ENCODE measurements at places on chromosomes 6 and 20.

- DNase-seq = no peak
Measured at GRCh38 chr6:14464055-14464454, 346.5 kb downstream of the CD83 start.

GRCh38 chr6:125942672-125943527 is 13.7 kb upstream of the HINT3 start:
- no peak for DNase-seq

DNA sequence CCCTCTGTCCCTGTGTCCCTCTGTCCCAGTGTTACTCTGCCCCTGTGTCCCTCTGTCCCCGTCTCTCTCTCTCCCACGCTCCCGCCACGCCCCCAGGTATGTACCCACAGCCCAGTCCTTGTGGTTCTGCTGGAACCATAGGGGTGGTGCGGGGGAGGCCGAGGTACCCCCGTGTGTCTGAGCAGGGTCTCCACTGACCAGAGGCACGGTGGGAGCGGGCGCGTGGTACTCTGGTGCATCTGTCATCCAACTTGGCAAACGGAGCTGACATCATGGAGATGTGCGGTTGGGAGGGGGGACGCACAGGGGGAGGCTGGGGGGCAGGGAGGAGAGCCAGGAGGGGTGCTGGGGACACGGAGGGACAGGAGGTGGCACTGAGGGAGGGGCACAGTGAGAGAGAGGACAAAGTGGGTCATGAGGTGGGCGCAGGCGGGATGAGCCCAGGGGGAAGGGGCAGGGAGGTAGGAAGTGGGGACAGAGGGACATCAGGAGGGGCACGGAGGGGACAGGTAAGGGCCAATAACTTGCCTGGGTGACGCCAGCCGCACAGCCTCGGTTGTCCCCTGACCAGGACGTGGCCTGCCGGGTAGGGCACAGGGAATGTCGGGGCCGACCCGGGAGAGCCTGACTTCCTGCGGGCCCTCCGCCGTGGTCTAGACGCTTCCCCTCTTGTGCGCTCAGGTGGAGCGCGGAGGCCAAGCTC is 163.6 kb upstream of the PDE10A start:
- DNase-seq = no peak

GRCh38 chr6:44681761-44682160 is 294.3 kb downstream of the CDC5L start:
- DNase-seq = no peak

- DNase-seq = no peak
Measured at GRCh38 chr20:4087923-4088322, 72.6 kb upstream of the RNF24 start.

DNA sequence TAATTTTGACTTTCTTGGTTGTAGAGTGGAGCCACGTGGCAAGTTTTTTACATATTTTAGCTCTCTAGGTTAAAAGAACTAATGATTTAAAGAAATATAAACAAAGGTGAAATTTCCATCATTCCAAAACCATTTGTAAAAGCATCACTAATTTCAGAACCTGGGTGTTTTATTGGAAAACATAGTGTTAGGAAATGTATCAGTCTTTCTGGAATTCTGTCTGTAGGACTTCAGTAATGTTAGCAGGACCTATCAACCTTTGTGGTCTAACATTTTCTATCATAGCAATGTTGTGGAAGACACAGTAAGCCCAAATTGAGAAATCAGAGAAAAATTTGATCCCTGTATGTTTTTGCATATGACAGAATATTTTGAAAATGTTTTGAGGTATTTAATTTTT is 28.3 kb downstream of the L3MBTL3 start:
- no peak for DNase-seq

DNA sequence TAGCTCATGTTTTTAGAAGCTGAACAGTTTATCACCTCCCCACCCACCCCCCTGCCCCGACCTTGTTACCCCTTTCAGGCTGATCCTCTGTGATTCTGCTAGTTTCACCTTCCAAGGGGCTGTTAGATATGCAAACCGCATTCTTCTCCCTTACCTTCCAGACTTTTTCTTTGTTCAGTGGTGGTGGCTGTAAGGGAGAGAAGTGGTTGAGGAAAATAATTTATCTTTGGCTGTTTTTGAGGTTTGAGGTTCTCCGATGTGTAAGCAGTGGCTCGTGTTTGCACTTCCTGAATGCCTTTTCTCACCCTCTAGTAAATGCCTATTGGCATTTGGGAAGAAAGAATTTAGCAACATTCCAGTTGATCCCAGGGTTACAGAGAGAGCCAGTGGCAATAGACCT is 69.4 kb upstream of the KCNG1 start:
- DNase-seq = no peak

GRCh38 chr6:11460001-11460668 is 77.4 kb upstream of the TMEM170B start:
- no peak for DNase-seq

GRCh38 chr6:38976801-38977500 is 71.6 kb upstream of the GLP1R start:
- no peak for DNase-seq

- DNase-seq = no peak
Measured at GRCh38 chr6:154933181-154933827, 61.8 kb upstream of the TIAM2 start.

DNA sequence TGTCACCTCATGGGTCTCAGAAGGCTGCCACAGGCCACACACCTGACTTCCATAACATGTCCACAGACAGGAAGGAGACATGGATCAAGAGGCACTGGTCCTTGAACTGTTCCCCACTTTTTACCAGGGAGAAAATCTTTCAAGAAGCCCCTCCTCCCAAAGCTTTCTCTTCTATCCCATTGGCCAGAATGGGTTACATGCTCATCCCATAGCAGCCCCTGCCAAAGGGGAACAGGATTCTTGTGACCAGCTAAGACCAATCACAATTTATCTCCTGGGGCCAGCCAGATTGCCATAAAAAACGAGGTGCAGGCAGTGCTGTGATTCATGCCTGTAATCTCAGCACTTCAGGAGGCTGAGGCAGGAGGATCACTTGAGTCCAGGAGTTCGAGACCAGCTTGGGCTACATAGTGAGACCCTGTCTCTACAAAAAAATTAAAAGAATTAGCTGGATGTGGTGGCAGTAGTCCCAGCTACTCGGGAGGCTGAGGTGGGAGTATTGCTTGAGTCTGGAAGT is 59.4 kb downstream of the TMEM242 start:
- no peak for DNase-seq

GRCh38 chr6:55694148-55694547 is 115.2 kb upstream of the HMGCLL1 start:
- no peak for DNase-seq

- no peak for DNase-seq
Measured at GRCh38 chr6:24154121-24154520, 28.1 kb downstream of the NRSN1 start.

DNA sequence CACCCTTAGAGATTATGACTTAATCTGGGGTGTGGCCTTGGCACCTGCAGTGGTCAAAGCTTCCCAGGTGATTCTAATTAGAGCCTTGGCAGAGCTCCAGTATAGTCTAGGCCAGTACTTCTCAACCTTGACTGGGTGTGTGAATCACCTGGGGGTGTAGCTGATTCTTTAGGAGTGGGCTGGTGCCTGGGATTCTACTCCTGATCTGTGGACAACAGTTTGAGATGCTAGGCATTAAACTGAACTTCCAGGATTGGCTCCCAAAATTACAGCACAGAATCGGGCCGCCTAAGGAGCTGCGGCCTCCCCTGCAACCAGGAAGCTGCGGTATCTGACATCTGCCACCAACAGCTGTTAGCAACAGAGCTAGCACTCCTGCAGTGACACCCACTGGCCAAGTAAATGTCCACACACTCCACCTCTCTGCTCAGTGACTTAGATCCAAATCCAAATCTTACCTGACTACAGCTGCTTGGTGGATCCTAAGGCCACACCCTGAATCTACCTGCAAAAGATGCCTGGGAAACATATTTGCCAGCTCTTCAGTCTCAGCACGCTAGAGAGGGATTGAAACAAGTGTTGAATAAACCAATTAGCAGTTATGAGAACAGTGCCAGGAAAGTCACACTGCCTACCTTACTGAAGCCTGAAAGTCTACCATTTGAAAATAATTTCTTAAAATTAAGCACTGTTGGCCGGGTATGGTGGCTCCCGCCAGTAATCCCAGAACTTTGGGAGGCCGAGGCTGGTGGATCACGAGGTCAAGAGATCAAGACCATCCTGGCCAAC is 126.7 kb downstream of the UNC5CL start:
- DNase-seq = no peak

DNA sequence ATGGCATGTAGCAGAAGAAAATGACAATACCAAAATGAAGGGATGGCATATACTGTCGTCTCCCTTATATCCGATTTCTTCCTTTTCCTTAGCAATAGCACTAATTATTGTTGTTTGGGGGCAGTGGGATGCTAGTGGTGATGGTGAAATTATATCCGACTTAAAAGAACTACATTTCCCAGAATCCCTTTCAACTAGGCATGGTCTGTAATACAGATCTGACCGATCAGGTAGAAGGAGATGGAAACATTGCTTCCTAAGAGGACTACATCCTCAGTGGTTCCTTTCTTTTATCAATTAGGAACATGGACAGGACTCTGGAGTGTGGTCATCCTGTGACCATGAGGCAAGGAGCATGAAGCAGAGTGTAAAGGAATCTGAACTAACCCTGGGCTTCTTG is 532.6 kb downstream of the CBLN4 start:
- DNase-seq = no peak

- no peak for DNase-seq
Measured at GRCh38 chr6:160679402-160679769, 15.3 kb upstream of the LPA start.

GRCh38 chr6:111689946-111690345 is 84.3 kb upstream of the TRAF3IP2 start:
- no peak for DNase-seq

DNA sequence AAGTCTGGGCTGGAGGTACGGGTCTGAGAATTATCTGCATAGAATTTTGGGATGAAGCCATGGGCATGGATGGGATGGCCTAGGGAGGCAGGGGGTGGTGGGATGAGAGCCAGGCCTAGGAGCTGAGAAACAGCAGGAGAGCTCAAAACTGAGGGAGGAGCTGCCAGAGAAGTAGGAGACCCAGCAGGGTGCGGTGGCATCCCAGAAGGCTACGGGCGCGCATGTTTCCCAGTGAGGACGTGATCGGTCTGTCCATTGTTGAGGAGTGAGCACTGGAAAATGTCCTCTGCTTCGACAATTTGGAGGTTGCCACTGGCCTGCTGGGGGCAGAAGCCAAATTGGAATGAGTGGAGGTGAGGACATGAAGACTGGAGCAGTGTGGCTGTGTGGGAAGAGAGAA is 14.5 kb upstream of the MROH8 start:
- no peak for DNase-seq

DNA sequence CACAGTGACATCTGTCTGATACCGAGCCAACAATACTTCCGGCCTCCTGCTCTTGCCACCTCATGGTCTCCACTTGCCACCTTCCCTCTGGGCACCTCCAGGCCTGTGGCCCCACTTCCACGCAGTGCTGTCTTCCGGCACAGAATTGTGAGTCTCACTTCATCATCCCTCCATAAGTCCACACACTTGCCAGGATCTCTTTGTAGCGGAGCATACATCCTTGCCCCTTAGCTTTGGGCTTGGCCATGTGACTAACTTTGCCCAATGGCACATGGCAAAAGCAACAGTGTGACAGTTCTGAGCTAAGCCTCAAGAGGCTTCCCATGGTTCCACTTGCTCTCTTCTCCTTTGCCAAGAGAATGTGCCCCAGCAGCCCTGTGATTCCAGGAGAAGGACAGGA is 4.5 kb upstream of the C20orf202 start:
- no peak for DNase-seq

- no peak for DNase-seq
Measured at GRCh38 chr6:154847318-154847717, 114.1 kb downstream of the SCAF8 start.

DNA sequence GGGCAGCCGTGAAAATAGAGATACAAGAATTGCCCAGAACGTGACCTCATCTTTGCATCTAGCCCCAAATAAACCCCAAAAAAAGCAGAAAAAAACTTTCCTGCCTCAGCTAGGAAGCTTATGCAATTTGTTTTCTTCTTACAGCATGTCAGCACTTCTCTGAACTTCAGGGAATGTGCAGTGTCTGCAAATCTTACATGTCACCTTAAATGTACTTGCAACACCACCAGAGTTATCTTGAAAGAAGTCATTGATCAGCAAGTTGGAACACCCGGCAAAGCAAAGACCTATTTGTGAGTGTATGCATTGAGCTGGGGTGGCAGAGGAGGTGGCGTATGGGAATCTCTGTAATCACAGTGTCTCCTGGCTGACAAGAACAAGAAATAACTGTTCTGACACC is 123.4 kb downstream of the PKHD1 start:
- no peak for DNase-seq

DNA sequence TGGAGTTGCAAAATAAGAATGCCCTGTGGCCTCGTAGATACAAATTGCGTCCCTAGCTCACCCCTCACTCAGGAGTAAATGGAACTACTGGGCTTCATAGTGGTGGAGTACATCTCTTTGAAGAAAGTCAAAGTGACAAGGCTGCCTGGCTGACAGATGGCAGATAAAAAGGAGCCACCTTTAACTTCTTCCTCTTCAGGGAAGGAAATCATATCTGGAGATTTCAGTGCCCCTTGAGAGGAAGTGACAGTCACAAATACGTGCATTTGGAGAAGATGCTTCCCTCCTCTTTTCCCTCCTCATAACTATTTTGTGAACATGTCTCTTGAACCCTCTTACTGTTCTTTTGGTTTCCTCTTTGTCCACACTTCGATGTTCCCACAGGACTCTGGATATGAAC is 43.2 kb downstream of the PPP1R3G start:
- no peak for DNase-seq

DNA sequence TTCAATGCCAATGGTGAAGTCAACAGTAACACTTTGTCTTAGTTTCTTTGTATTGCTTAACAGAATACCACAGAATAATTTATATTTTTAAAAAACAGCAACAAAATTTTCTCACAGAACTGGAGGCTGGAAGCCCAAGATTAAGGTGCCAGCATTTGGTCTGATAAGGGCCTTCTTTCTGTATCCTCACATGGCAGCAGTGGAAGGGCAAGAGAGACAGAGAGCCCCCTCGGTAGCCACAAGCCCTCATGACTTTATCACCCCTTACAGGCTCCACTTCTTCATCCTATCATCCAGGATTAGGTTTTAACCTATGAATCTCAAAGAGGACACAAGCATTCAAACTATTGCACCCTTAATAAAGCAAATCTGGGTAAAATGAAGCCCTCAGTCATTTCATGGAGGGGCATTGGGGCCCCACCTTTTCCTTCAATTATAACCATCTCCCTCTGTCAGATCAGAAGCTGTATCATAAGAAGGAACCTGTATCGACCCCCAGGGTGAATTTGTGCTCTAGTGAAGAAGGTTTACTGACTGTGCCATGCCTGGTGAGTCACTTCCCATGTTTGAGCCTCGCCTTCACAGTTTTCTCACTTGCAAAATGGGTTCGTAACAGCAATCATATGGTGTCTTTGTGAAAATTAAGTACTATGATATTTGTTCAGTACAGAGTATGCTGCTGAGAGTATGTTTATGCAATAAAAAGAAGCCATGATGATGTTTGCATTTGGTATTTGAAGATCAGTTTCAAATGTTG is 178.2 kb downstream of the LRFN2 start:
- DNase-seq = no peak

GRCh38 chr6:148817689-148818088 is 70.9 kb downstream of the UST start:
- DNase-seq = no peak

- DNase-seq = no peak
Measured at GRCh38 chr20:23631981-23632710, 5.6 kb downstream of the CST3 start.

- DNase-seq = no peak
Measured at GRCh38 chr6:45698046-45698445, 317.6 kb downstream of the CLIC5 start.

Measured in esophagus squamous epithelium (tissue), 5 donors.